Stimulated activated CD8-positive, alpha-beta memory T cell treated with anti-CD3 and anti-CD28 coated beads, Interleukin-4, amount 100 ng/mL, for 1 hour (primary cell): ENCODE measurements at places on chromosomes 2 and 18.

- DNase-seq: no peak
Measured at GRCh38 chr2:148613231-148614013, 31.1 kb upstream of the EPC2 start.

DNA sequence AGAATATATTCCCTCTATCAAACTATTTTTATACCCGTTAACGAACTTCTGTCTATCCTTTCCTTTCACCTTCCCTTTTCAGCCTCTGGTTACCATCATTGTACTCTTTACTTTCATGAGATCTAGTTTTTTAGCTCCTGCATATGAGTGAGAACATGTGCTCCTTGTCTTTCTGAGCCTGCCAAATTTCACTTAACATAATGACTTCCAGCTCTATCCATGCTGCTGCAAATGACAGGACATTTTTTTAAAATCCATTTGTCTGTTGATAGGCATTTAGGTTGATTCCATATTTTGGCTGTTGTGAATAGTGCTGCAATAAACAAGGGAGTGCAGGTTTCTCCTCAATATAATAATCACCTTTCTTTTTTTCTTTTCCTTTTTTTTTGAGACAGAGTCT, 8.2 kb upstream of the CCDC195 start:
- no peak for DNase-seq

- DNase-seq: no peak
Measured at GRCh38 chr18:62347089-62347506, 22.0 kb downstream of the TNFRSF11A start.

GRCh38 chr18:58175786-58176176, 131.8 kb downstream of the NEDD4L start:
- DNase-seq: no peak

GRCh38 chr18:8373486-8373885, 235.8 kb upstream of the RAB12 start:
- DNase-seq: no peak

DNA sequence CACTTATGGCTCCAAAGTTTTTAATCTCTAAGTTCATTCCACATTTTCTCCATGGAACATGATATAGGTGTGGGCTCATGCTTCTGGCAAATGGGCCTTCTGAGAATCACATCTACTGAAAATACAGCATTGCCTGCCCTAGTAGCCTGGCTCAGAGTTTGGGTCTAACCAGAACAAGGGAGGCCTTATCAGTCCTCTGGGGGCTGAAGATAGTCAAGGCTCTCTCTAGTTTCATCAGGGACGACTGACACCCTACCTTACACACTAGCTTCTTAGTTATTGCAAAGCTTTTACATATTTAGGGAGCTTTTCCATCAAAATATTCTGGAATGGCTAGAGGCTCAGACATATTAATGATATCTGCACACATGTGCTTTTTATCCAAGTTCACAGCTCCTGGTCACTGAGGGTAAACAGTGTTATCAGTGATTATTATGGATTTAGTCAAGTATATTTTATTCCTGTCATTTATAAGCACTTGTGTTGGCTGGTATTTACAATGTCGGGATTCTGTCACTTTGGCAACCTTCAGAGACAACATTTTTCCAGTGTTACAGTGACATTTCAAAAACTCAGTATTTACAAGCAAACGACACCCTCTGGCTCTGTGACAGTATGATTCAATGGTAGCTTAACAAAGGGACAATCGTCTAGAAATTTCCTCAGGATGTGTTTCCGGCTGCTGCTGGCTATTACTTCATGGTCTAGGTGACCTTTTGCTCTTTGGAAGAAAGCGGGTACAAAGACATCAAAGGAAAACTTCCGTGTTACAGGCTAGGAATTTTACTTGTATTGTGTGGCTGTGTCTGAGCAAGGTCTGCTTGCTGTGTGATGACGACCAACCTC, 200.6 kb downstream of the TCF4 start:
- DNase-seq: no peak

GRCh38 chr2:172894689-172895387, 159.2 kb downstream of the RAPGEF4 start:
- DNase-seq: no peak

DNA sequence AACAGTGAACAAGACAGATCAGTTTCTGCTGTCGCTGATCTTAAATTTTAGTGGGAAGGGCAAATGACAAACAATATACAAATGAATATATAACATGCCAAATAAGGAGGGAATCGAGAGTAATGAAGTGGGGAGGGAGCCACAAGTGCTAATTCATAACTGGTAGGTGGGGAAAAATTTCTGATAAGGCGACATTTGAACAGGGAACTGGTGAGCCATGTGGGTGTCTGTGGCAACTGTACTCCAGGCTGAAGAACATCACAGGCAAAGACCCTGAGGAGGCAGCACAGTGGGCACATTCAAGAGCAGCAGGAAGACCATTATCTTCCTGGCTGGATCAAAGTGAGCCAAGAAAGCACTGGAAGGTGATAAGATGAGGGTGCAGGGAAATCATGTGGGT, 51.6 kb upstream of the CD28 start:
- no peak for DNase-seq

DNA sequence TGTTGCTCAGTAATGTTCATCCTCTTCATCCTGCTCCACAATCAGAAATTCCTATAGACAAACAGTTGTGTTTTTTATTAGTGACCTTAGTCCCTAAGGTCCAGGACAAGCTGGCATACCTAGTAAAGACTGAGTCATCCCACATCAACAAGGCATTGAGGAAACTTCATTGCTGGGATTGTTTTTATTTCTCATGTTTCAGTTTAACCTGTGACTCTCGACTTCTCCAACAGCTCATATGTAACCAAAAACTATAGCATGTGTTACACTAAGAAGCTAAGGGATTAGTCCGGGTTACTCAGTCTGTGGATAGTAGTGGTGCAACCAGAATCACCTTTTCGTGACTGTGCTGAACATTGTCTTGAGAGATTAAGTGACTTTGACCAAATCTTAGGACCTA, 292.1 kb downstream of the RDH14 start:
- no peak for DNase-seq

GRCh38 chr2:230591850-230592249, 120.8 kb upstream of the CAB39 start:
- no peak for DNase-seq

GRCh38 chr2:238133499-238134392, 4.7 kb upstream of the KLHL30 start:
- no peak for DNase-seq

GRCh38 chr2:121947674-121948073, 192.2 kb downstream of the TSN start:
- no peak for DNase-seq

GRCh38 chr2:197904446-197904845, 100.1 kb downstream of the PLCL1 start:
- DNase-seq: no peak

DNA sequence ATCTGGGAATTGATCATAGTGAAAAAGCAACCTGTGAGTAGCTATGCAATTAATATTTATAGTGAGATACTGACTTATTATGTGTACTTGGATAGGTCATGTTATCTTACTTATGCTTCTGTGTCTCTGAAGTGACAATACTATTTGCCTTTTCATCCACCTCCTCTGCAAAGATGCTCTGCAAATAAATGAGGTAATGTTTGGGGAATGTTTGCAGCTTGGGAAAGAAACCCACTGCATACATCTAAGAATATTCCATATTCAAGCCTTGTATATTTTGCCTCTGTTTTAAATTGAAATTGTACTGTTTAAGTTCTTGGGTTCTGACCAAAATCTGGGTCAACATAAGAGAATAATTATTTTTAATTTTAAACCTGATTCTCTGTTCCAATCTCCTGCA, 217.4 kb upstream of the DTNA start:
- DNase-seq: no peak

- DNase-seq: no peak
Measured at GRCh38 chr18:76592981-76593381, 97.9 kb upstream of the ZNF516 start.
